ENCODE measurements at places on chromosomes 1 and 21.
A peak's percentile ranks its signal among the peaks of the same experiment; 100 is the strongest.

GRCh38 chr1:46246548-46247435 is 771 bp upstream of the RAD54L start:
- DNase-seq = no peak

GRCh38 chr1:237748171-237748960 is 142.4 kb downstream of the ZP4 start:
- no peak for DNase-seq

DNA sequence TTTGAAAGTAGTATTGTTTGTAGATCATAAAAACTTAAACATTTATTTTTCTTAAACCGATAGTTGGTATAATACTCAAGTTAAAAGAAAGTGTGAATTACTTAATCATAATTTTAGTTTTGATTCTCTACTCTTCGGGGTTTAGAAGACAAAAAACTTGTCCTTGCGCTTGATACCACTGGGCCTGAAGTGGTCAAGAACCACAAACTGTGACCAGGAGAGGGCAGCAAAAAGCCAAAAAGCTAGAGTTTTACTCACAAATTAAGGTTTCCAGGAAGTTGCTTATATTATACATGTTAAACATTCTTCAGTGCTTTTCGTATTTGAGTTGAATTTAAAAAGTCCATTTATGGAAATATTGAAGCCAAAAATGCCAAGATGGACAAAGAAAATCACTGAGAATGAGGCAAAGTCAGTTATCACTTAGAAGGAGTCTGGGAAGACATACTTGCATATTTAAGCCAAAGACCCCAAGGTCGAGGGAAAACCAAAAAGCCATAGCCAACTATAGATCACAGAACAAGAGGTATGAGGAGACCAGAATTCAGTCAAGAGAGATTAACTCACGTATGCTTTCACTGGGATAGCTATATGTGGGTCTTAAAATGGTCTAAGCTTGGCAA is 34.2 kb downstream of the EFCAB7 start:
- DNase-seq = no peak

- DNase-seq = no peak
Measured at GRCh38 chr1:110493059-110493699, 25.8 kb downstream of the KCNA10 start.

GRCh38 chr1:28812669-28813468 is 899 bp downstream of the OPRD1 start:
- no peak for DNase-seq

DNA sequence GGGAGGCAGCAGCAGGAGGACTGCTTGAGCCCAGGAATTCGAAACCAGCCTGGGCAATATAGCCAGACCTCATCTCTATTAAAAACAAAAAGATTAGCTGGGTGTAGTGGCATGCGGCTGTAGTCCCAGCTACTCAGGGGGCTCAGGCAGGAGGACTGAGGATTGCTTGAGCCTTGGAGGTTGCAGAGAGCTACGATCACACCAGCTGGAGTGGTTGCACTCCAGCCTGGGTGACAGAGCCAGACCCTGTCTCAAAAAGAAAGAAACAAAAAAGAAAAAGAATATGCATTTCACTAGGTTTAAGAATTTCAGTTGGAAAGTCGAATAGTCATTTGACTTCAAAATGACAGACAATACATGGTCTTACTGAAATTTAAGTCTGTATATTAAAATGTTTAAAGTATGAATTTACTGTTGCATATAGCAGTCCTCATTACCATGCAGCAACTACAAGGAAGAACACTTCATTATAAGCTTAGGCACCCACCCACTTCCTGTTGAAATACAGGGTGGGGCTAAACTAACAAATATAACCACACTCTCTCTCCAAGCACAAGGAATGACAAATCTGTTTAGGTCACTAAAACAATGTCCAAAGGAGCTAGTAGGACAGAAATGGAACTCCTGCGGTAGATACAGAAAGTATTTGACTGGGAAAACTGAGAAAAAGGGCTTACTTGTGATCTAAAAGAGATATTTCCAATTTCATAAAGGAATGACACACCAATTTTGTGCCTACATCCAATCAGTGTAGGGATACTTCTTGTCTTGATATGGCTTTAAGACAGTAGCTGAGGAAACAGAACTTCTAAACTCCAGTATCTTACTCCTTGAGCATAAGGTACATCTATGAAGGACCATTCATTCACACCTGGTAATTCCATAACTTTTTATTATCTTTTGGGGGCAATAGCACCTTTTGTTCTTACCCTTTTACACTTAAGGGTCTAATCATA is 44.1 kb downstream of the GPR3 start:
- DNase-seq = peak; percentile 48

GRCh38 chr21:24290151-24290833 is 1317.0 kb downstream of the MRPL39 start:
- DNase-seq = peak; percentile 4
